ENCODE measurements at places on chromosomes 4 and X.

DNA sequence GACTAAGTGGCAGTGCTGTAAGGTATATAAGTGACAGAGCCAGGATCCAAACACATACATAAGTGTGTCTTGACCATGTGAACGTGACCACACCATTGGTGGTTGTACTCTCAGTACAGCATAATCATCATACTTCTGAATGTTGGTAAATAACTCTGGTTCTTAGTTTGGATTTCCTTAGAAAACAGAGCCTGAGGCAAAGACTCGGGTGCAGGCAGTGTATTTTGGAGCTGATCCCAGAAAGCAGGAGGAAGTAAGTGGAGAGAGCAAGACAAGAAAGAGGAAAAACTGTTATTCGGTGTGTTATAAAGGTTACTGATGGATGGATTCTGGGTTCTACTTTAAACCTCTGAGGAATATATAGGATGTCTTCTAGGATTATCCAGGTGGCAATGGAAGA lies 127.9 kb downstream of the SLC39A8 start:
- DNase-seq: no peak

- DNase-seq: no peak
Observed at GRCh38 chr4:163747886-163748285, 253.4 kb downstream of the TMA16 start.

GRCh38 chr4:165874072-165874790 lies 1.2 kb downstream of the TLL1 start:
- no peak for DNase-seq

GRCh38 chrX:7068939-7069367 lies 78.6 kb upstream of the STS start:
- DNase-seq: no peak

GRCh38 chr4:84502955-84503373 lies 3.9 kb upstream of the NKX6-1 start:
- DNase-seq: no peak

DNA sequence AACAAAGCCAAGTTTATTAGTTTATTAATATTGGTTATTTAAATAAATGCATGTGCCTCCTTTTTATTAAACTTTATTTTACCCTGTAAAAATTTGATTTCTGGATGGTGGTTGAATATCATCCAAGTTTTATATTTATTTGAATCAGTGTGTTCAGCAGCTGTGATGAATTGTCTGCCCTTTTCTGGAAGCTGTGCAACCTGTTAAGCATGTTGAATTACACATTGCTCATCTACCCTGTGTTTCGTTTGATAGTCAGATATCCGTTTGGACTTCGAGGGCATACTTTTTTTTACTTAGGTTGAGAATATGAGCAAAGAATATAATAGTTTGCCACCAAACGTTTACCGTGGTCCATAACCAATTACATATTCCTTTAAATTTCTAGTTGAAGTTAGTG lies 95.8 kb upstream of the TENM3 start:
- DNase-seq: no peak

- no peak for DNase-seq
Observed at GRCh38 chr4:152992027-152992426, 55.9 kb downstream of the FHDC1 start.

GRCh38 chrX:121308276-121308805 lies 260.9 kb downstream of the GLUD2 start:
- peak; percentile 7 for DNase-seq
